ENCODE measurements at places on chromosomes 6 and 20.

DNA sequence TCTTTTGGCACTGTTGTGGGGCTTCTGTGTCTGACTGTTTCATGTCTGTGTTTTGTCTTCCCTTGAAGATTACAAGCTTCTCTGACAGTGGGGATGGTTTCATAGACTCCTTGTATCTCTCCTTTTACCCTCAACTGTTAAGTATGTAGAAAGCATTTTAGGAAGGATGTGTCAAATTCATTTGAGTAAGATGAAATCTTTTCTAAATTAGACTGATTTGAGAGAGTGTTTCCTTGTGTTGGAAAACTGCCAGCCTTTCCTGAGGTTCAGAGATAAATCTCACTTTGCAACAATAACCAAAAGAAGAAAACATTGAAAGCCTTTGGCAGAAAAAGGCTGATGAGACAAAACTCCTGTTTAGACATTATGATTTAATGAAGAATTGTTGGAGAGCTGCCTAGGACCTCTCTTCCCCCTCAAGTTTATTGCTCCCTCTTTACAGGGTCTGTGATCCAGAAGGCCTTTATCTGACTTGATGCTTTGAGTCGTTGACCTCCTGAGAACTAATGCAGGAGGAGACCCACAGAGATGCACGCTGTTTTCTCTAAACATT lies 68.3 kb downstream of the ANKS1A start:
- no peak for DNase-seq

GRCh38 chr6:13302291-13302690 lies 26.0 kb downstream of the TBC1D7 start:
- no peak for DNase-seq

DNA sequence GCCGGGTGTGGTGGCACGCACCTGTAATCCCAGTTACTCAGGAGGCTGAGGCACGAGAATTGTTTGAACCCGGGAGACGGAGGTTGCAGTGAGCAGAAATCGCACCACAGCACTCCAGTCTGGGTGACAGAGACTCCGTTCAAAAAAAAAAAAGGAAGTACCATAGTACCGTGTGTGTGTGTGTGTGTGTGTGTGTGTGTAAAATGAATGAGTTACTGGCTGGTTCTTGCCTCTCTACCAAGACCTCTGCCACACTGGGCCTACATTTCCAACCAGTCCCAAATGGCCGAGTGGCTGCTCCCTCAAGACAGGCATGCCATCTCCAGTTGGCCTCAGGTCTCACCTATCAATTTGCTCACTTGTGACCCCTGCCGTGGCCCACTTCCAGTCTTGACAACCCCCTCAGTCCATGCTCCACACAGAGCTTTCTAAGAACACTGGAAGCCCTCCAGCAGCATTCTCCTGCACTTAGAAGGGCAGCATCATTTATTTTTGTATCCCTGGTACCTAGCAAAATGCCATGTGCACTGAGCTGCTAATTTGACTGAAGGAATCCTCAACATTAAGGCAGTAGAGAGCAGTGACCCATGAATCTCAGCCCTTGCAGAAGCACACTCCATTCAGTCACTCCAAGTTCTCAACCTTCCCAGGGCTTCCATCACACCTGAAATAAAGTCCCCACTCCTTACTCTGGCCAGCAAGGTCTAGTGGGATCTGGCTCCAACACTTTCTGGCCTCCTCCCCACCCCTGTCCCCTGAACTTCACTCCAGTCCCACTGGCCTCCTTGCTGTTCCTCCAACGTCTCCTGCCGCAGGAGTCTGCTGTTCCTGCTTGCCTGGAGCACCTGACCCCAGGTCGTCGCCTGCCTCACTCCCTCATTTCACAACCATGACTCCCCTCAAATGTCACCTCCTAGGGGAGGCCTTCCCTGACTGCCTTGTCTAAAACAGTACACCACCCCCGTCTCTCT lies 29.9 kb downstream of the COX4I2 start:
- DNase-seq: no peak

DNA sequence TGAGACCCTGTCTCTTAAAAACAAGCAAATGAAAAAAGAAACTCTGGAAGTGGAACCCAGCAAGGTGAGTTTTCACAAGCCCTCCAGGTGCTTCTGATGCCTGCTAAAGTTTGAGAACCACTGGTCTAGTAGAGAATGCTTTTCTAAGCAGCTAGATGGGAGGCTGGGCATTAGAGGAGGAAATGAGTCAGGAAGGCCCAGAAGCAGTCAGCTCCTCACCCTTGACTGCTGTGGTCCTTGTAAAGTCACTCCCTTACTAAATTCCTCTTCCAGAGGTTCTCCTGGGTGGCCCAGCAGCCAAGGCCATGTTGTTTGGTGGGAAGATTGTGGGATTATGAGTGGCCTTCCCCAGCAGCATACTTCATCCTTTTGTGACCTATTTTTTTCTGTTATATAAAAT lies 52.0 kb upstream of the FYN start:
- no peak for DNase-seq

DNA sequence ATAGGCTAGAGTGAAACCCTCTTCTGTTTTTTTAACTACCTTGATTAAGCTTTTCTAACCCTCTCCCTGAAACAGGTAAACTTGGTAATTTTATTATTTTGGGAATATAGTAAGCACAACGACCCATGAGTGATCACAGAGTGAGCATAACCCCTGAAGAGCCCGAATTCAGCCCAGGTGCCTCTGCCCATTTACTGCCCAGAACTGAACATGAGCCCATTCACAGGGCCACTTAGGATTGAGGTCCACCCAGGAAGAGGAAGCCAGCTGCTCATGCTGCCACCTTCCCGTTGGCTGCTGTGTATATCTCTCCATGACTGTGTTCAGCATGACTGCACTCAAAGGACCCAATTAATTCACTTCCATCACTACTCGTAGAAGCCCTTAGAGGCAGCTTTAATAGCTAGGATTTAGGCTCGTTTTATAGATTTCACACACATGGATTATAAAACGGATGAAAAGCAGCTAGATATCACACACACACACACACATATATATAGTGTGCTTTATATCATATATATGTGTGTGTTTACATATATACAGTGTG lies 8.3 kb upstream of the PDE10A start:
- DNase-seq: no peak

- no peak for DNase-seq
Observed at GRCh38 chr20:33188421-33188820, 20.5 kb downstream of the BPIFA2 start.

DNA sequence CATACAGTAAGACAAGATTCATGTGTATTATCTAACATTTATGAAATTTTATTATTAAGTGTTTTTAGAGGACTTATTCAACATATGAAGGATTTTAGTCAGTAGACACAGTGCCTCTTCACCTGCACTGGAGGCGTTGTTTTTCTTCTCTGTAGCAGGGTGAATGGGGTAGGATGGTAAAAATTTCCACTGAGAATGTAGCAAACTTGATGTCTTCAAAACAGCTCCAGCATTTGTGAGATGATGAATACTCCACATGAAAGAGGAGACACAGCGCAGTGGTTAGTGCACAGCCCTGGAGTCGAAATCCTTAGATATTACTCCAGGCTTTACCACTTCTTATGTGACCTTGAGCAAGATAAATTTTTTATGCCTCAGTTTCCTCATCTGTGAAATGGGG lies 110.5 kb upstream of the AHI1 start:
- DNase-seq: no peak

GRCh38 chr6:139149383-139149782 lies 14.5 kb downstream of the HECA start:
- DNase-seq: no peak

GRCh38 chr6:113598786-113599185 lies 258.4 kb upstream of the MARCKS start:
- DNase-seq: no peak

DNA sequence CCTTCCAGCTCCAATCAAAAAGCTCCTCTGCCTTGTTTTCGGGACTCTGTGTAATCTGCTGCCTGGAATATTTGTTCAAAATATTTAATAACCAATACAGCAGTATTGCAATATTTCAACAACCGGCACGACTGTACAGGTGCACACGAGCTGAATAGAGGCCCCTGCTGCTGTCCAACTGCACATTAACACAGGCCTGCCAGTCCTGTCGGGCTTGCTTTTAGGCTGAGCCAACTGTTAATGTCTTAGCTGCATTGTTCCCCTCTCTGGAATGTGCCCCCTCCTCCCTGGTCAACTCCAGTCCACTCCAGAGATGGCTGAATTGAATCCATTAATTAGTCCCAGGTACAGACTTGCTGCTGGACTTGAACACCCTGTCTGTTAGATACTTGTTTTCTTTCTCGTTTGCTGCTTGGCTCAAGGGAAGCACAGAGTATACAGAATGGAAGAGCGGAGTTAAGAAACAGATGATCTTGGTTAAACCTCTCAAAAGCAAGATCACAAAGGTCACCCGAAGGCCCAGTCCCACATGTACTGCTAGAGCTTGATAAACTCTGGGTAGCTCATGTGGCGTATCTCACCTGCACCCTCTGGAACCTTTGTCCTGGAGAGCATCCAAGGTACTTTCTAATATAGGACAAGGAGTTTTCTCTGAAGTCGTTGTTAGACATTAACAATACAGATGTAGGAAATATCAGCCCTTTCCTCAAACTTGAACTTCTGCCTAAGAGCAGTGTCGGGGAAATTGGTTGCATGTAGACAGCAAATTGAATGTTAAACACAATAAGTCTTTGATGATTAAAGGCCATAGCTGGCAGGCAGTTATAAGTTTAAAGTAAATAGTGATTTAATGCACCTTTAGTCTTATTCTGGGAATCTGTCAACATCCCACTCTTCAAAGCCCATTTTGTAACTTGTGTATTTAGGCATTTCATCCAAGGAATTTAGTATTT lies 31.9 kb downstream of the SHLD1 start:
- DNase-seq: no peak

DNA sequence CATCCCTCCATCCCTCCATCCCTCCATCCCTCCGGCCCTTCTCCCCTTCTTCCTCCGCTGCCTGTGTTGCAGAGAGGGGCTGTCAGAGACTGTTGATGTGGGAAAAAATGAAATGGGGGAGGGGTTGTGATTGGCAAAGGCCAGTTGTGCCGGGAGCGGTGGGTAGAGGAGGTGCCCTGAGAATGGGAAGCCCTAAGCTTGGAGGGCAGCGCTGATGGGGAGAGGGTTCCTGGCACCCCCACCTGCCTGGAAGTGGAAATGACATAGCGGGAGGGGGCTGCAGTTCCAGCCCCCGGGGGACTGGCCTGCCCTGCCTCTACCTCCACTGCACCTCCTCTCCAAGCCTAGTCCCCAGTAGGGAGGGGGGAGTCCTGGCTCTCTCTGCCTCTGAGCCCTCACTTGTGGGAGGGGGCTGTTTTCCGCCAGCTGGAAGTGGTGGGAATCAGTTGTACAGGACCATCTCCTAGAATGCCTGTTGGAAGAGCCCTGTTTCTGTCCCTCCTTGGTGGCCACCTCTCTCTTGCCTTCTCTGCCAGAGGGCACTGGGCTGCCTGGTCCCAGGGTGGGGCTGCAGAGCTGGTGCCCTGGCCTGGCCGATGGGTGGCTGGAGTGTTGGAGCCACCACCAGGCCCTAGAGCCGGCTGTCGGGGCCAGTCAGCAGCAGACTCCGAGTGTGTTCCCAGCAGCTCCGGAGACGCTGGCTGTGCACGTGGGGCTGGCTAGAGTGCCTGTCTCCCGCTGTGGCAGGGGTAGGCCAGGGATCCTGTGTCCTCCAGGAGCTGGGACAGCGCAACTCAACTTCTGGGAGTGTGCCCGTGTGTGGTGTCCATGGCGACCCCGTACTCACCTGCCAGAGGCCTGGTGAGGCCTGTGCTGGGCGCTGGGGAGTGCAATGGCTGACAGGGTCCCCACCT lies 1.5 kb downstream of the DLGAP4 start:
- no peak for DNase-seq

DNA sequence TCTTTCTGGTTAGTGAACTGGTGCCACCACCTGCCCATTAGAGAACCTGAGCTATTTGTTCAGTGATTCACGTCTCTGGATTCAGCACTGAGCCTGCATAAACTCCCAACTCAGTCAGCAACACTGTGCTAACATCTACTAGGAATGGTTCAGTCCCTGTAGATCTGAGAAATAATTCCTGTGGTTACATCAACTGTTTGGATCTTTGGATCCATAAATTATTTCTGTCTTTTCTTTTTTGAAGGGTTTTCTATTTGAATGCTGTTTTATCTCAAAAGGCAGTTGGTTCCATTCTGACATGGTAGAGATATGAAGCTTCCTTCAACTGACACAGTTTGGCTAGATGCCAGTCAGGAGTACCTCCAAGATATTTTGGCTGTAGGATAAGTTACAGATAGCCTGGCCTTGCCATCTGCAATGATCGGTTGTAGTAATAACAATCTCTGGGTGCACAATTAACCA lies 125.9 kb downstream of the TRMT11 start:
- DNase-seq: no peak

GRCh38 chr20:48329676-48330664 lies 497.8 kb downstream of the PREX1 start:
- DNase-seq: no peak

DNA sequence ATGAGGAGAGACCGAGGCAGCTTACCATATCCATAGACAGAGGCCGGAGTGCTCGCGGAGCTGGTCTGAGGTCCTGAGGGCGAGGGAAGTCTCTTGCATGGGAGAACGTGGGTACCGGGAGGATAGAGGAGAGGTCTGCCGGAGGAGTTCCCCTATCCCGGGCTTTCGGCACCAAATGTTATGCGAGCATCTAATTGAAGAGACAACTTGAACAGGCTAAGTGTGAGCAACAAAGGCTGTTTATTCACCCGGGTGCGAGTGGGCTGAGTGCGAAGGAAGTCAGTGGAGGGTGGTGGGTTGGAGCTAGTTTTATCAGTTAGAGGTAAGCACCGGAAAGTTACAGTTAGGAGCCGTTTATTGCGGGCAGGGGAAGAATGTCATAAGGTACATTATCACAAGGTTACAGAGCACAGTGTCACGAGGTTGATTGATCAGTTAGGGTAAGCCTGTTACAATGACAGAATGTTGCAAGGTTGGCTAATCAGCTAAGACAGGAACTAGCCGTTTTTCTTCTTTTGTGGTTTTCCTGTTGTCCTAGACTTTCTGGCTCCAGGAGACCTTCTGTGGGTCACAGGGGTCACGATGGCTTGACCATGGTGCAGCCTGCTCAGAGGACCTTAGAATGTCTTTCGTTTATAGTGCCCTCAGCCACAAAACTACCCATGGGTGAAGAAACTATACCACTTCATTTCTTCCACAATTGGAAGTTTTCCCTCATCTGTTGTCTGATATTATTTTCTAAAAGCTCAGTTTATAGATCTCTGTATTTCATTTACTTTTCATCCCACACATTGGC lies 746.0 kb upstream of the ADGRB3 start:
- no peak for DNase-seq

DNA sequence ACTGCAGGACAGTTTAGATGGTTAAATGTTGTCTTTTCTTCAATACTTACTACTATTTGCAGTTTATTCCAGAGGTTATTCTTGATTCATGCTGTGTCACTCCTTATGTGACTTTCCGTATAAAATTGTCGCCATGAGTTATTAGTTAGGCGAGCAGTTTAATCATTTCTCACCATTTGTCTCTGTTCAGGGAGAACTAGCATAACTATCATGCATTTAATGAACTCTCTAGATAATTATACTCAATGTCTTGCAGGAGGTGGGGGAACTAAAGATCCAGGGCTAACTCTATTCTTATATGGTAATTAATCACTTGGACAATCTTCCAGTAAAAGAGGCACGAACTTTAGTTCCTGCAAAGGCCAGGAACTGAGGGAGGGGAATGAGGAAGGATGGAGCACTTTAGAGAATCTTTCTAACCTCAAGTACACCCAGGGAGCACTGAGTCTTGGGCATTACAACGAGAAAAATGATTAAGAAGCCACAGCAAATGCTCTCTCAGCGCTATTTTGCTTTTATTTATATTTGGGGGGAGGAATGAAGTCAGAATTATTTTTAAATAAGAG lies 58.3 kb downstream of the IYD start:
- no peak for DNase-seq

GRCh38 chr6:11909696-11910132 lies 102.4 kb upstream of the HIVEP1 start:
- DNase-seq: no peak
